ENCODE measurements at places on chromosomes 6 and 20.

- DNase-seq, result no peak
Observed at GRCh38 chr6:119209452-119210205, 131.2 kb upstream of the FAM184A start.

- DNase-seq, result no peak
Observed at GRCh38 chr6:151709329-151709728, 98.2 kb upstream of the ESR1 start.

DNA sequence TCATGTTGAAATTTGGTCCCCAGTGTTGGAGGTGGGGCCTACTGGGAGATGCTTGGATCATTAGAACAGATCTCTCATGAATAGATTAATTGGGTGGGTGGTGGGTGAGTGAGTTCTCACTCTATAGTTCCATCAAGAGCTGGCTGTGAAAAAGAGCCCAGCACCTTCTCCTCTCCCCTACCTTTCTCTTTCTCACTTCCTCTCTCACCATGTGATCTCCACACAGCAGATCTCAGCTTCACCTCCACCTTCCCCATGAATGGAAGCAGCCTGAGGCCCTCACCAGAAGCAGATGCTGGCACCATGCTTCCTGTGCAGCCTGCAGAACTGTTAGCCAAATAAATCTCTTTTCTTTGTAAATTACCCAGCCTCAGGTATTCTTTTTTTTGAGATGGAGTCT is 12.9 kb upstream of the GMNN start:
- DNase-seq, result no peak

DNA sequence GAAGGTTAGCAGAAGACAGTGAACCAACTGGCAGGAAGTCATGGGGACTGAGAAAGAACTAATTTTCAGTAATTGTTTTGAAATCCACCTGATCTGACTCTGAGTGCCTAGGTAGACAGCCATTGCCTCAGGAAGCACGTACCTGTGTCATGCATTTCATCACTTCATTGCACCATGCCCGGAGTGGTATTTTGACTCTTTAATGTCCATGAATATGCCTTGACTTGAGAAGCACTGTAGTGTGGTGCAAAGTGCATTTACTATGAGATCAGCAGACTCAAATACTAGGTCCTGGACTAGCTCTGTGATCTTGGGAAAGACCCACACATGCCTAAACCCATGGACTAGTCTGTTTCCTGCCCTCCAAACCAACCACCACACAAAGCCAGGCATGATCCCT is 370.9 kb upstream of the MARCKS start:
- DNase-seq, result no peak

DNA sequence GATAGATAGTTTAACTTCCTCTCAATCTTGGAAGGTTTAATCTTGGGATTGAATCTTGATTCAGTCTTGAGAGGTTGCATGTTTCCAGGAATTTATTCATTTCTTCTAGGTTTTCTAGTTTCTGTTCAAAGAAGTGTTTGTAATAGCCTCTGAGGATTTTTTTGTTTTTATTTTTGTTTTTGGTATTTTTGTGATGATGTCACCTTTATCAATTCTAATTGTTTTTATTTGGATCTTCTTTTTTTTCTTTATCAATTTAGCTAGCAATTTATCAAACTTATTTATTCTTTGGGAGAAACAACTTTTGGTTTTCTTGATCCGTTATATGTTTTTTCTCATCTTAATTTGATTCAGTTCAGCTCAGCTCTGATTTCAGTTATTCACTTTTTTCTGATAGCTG is 41.5 kb upstream of the ADGRB3 start:
- DNase-seq, result no peak

GRCh38 chr20:39829256-39829655 is 859.8 kb downstream of the MAFB start:
- DNase-seq, result no peak

DNA sequence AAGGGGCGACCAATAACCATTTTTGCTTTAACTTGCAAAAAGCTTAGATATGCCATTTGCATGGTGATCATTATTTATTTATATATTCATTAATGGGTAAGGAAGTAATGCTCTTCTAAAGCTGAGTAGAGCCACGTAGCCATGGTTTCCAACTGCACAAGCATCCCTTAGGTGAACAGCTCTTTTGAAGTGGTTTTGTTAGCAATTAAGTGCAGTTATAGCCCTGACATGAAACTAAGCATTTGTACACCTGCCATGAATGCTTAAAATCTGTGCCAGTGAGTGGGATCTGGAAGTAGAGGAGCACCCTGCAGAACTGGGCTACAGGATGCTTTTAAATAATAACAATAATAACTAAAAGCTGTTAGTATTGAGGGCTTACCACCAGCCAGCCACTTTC is 19.1 kb downstream of the TRAF3IP2 start:
- DNase-seq, result no peak

DNA sequence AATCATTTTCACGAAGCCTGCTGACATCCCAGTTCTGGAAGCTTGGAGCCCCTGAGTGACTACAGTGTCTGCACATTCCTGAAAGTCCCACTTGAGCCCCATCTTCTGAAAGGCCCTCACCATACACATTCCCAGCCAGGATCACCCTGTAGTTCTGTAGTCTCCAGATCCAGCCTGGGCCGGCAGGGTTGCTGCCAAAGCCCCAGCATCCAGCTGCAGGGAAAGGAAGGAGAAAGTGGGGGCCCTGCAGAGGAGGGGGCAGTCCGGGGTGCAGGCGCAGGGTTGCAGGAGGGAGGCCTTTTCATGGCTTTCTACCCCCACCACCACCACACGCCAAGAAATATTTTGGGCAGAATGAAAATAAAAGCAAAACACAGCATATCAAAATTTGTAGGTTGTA is 26.0 kb downstream of the MDFI start:
- no peak for DNase-seq

GRCh38 chr6:32692019-32692418 is 25.6 kb upstream of the HLA-DQB1 start:
- peak; percentile 8 for DNase-seq

GRCh38 chr20:417801-418342 is 9.8 kb downstream of the RBCK1 start:
- no peak for DNase-seq

DNA sequence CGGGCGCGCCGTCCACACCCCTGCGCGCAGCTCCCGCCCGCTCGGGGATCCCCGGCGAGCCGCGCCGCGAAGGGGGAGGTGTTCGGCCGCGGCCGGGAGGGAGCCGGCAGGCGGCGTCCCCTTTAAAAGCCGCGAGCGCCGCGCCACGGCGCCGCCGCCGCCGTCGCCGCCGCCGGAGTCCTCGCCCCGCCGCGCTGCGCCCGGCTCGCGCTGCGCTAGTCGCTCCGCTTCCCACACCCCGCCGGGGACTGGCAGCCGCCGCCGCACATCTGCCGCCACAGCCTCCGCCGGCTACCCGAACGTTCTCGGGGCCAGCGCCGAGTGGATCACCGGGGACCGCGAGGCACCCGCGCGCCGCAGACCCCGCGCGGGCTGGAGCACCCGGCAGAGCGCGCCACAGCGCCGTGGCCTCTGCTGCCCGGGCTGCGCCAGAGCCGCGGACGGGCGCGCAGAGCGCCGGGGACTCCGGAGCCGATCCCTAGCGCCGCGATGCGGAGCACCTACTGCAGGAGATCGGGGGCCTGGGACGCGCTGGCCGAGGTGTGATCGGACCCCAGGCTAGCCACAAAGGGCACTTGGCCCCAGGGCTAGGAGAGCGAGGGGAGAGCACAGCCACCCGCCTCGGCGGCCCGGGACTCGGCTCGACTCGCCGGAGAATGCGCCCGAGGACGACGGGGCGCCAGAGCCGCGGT is at the start of gene BMP2:
Gene BMP2, plus strand, starts transcription at position 151 of the 692 bp plus-strand sequence. CDS start 2,441 bp downstream, outside the sequence.
- DNase-seq, result no peak

DNA sequence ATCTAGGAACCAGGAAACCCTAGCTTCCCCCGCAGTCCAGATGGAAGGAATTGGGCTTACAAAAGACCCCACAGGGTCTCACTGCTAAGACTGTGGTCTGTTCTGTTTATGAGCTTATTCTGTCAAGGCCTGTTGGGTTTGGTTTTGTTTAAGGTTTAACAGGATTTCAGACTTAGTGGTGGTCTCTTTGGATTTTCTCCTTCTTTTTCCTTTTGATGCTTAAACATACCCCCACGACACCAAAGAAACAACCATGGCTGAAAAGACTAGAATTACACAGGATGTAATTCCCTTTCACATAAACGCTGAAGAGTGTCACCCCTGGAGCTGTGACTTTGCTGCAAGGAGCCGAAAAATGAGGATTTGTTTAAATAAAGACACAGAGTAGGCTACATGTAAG is 408.6 kb downstream of the PREX1 start:
- DNase-seq, result no peak

DNA sequence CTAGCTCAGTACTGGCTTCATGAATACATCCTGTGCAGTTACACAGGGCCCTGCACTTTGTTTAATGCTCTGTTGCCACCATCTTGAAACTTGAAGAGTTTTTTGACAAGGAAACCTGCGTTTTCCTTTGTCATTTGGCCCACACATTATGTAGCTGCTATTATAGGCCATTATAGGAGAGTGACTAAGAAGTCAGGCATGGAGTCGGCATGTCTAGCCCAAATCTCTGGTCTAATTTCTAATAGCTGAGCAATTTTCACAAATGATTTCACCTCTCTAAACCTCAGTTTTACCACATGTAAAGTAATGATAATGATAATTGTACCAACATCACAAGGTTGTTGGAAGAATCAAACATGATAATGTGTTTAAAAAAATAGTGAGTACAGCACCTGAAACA is 67.1 kb upstream of the MYLIP start:
- no peak for DNase-seq

- DNase-seq, result no peak
Observed at GRCh38 chr6:14035071-14035847, 82.3 kb upstream of the CD83 start.

GRCh38 chr6:154350293-154350692 is 6.3 kb downstream of the IPCEF1 start:
- no peak for DNase-seq

- DNase-seq, result no peak
Observed at GRCh38 chr6:28953585-28954258, 29.9 kb upstream of the TRIM27 start.

DNA sequence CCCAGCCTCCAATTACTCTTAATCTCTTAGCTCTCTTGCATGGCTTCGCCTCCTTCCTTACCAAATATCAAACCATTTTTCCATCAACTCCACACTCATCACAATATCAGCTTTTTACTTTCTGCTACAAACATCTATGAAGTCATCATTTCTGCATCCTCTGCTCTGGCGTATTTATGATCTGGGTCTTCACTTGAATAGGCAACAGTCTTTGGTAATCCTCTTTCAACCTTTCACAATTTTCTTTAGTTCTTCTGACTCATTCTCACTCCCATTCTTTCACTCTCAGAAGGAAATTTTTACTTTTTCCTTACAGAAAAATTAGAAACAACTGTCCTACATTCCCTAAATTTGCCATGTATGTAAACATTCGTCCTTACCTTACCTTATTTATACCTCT is 522.4 kb downstream of the HDGFL1 start:
- no peak for DNase-seq

- no peak for DNase-seq
Observed at GRCh38 chr20:48599748-48600469, 227.9 kb downstream of the PREX1 start.

DNA sequence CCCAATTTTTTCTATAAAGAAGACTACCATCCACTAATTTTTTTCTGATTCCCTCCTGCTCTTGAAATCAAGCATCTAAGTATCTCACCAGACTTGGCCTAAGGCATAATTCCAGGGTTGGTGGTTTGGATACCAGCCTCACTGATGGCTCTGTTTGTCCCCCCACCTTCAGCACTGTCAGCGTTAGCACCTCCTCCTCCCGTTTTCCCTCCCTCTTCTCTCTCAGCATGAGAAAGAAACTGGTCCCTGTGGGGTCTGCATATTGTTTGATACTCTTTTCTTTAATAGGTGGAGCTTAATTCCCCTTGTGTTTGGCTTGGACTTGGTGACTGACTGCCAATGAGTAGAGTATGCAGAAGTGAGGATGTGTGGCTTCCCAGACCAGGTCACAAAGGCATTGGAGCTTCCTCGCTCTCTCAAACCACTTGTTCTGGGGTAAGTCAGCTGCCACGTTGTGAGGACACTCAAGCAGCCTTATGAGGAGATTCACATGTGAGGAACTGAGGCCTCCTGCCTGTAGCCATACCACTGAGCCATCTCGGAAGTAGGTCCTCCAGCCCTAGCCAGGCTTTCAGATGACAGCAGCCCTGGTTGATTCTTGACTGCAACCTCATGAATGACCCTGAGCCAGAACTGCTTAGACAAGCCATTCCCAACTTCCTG is 65.2 kb downstream of the RIOK1 start:
- DNase-seq, result no peak

- no peak for DNase-seq
Observed at GRCh38 chr6:131244942-131245341, 109.7 kb downstream of the AKAP7 start.

- no peak for DNase-seq
Observed at GRCh38 chr6:129565811-129566210, 144.2 kb downstream of the ARHGAP18 start.

DNA sequence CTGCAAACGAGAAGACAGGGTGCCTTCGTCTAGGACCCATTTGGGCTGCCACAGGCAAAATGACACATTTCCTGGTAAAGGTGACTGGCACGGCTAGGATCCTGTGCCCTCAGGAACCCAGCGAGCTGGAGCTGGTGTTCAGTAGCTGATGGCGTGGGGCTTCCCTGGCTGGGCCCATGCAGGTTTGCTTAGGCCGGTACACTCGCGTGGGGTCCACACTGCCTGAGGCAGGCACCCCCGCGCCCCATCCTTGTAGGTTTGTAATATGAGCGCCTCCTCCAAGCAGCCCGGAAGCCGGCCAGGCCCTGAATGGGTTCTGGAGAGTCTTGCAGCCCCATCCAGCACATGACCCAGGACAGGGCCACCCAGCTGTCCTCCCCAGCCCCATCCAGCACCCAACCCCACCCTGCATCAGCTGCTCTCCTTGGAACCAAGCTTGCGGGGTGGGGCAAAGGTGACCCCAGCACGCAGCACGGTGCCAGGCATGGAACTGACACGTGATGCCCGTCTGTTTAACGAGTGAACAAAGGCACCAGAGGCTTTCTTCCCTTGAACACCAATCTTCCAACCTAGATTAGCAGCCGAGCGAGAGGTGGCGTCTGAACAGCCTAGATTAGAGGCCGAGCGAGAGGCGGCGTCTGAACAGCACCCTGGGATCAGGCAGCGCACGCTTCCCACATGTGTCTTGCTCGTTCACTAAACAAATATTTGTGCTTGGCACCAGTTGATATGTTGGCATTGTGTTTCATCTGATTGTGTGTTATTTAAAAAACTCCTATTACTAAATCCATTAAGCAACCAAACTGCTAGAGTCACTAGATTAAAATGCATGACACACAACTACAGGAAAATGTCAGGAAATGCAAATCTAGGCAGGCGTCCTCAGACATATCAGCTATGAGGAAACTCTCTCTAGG is 112.1 kb downstream of the DLL1 start:
- DNase-seq, result no peak

Measured in stimulated activated CD8-positive, alpha-beta memory T cell treated with anti-CD3 and anti-CD28 coated beads, Interleukin-15, amount 100 ng/mL, for 4 hours (primary cell).